ENCODE measurements at places on chromosomes 6 and 20. TPM values are rescaled to one million over a fixed set of nuclear protein-coding genes. Genes with fewer than 3 reads are reported as not detected.

ELOVL4 gene
- not detected for total RNA-seq

SPATA2 gene
- 3.9 TPM for total RNA-seq

CD40 gene
- total RNA-seq = 8.9 TPM

GTSF1L gene
- not detected for total RNA-seq

EYS gene
- total RNA-seq = 0.26 TPM

ISM1 gene
- 3.1 TPM for total RNA-seq

ENPP1 gene
- 19.2 TPM for total RNA-seq

TAAR8 gene
- not detected for total RNA-seq

GRCh38 chr6:43773050-43773979 is 3.3 kb downstream of the VEGFA start:
- peaks cover 7% of the 10 kb centered on the region for H3K36me3 ChIP-seq
- H3K27me3 ChIP-seq = no peaks in the 10 kb centered on the region
- peaks cover 71% of the 10 kb centered on the region for H3K4me1 ChIP-seq
- H3K27ac ChIP-seq = peak overlapping the region; percentile 99

DNA sequence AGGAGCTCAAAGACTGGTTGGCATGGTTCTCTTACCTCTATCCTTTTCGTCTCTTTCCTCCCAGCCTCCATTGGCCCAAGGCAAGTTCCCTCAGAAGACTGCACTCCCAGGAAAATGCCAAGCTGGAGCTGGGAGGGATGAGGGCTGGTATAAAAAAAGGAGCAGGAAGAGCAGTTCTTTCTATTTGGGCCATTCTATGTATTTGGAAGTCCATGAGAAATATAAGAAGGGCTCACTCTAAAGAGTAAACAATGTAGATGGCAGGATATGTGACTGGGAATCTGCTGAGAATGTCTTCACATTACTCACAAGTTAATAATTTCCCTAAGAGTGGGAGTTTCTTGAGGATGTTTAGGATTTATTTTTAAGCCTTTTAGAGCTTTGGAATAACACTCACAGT is 36.6 kb upstream of the ADTRP start:
- H3K27ac ChIP-seq = no peak overlapping the region
- DNase-seq = no peak
- peaks cover 11% of the 10 kb centered on the region for H3K4me1 ChIP-seq
- H3K36me3 ChIP-seq = no peaks in the 10 kb centered on the region
- no peaks in the 10 kb centered on the region for H3K27me3 ChIP-seq

- H3K27ac ChIP-seq = no peak overlapping the region
- no peaks in the 10 kb centered on the region for H3K36me3 ChIP-seq
- H3K27me3 ChIP-seq = no peaks in the 10 kb centered on the region
- no peak for DNase-seq
- H3K4me3 ChIP-seq = no peak overlapping the region
- H3K4me1 ChIP-seq = peaks cover 18% of the 10 kb centered on the region
Observed at GRCh38 chr20:48690888-48691287, 136.9 kb downstream of the PREX1 start.

- no peak overlapping the region for H3K27ac ChIP-seq
- H3K4me3 ChIP-seq = no peak overlapping the region
- no peaks in the 10 kb centered on the region for H3K36me3 ChIP-seq
- H3K27me3 ChIP-seq = no peaks in the 10 kb centered on the region
- H3K4me1 ChIP-seq = no peaks in the 10 kb centered on the region
- no peak for DNase-seq
Observed at GRCh38 chr6:82111114-82111513, 136.4 kb downstream of the IBTK start.

GRCh38 chr20:11274141-11274594 is 600.4 kb upstream of the JAG1 start:
- peak; percentile 46 for DNase-seq
- H3K4me3 ChIP-seq = no peak overlapping the region
- H3K36me3 ChIP-seq = no peaks in the 10 kb centered on the region
- H3K27ac ChIP-seq = no peak overlapping the region

DNA sequence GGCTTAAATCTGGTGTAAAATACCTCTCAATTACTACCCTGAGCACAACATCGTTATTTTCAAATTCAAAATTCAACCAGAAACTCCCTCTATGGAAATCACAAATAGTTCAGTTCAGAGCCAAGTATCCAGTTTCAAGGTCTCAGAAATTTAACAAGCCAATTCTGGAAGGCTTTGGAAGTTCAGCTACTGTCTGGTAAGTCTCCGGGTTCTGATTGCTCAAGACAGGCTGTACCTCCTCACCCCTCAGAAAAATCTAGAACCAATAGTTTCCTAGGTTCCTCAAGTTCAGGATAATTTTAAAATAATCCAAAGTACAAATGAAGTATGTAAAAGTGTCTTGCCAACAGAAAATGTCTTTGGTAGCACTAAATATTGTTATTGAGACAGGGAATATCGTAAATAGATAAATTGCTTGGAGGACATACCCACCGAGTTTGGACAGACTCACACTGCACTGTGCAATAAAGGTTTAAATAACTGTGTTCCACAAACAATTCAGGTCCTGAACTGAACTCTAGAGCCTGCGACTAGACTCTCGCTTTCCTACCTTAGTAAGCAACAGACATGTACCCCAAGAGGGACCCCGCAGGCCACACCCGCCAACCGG is 729 bp downstream of the ATG5 start:
- H3K4me1 ChIP-seq = peaks cover 17% of the 10 kb centered on the region
- peak overlapping the region; percentile 31 for H3K4me3 ChIP-seq
- peak overlapping the region; percentile 80 for H3K27ac ChIP-seq
- no peaks in the 10 kb centered on the region for H3K27me3 ChIP-seq
- H3K36me3 ChIP-seq = no peaks in the 10 kb centered on the region

DNA sequence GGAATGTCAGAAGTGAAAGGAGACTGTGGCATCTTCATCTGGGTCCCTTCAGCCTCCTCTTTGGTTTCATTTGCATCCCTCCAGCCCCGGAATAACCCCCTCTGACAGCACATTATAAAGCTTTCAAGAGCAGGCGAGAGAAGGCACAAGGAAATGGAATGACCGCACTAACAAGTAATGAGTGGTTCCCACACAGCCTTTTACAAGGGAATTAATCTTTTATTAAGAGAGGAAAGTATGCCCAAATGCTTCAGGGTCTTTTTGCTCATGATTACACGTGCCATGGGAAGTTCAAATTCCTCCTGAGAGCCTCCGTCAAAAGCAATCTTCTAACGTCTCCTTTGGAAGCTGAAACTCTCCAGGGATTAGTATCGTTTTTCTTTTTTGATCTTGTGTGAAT is 347.0 kb downstream of the BTBD3 start:
- no peaks in the 10 kb centered on the region for H3K36me3 ChIP-seq
- no peaks in the 10 kb centered on the region for H3K27me3 ChIP-seq
- no peaks in the 10 kb centered on the region for H3K4me1 ChIP-seq

GRCh38 chr6:73506246-73506645 is 14.6 kb downstream of the EEF1A1 start:
- no peak overlapping the region for H3K4me3 ChIP-seq
- no peaks in the 10 kb centered on the region for H3K27me3 ChIP-seq
- H3K27ac ChIP-seq = no peak overlapping the region
- H3K36me3 ChIP-seq = no peaks in the 10 kb centered on the region
- no peaks in the 10 kb centered on the region for H3K4me1 ChIP-seq

DNA sequence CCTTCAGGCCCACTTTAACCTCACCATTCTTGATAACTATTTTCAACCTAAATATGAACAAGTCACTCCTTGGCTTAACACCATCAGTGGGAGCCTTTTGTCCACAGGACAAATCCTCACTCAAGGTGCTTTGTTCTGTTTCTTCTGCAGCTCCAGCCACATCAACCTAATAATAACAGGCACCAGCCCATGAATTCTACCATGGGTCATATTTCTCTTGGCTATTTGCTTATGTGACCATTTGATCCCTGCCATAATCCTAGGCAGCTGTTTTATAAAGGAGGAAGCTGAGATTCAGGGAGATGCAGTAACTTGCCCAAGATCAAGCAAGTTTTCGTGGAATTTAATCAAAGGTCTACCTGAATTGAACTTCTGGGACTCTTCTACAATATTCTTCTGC is 561.3 kb downstream of the DHX35 start:
- no peaks in the 10 kb centered on the region for H3K4me1 ChIP-seq
- DNase-seq = no peak
- H3K4me3 ChIP-seq = no peak overlapping the region
- H3K36me3 ChIP-seq = no peaks in the 10 kb centered on the region

DNA sequence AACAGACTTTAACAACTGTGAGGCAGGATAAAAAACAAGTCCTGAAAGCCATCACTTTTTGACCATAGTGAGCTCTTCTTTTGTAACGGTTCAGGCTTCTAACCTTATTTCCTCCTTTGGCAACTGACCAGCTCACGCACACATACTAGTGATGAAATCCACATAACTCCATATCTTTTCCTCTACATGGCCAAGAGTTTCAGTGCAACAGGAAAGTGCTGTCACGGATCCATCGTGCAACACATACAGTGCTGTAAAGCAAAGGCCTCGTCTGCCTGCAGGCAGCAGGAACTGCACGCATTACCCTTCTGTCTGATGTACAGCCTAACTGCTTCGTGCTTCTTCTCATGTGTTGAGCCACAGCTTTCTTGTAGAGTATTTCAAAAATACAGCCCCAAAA is 108.5 kb downstream of the EPM2A start:
- no peak overlapping the region for H3K4me3 ChIP-seq
- H3K4me1 ChIP-seq = no peaks in the 10 kb centered on the region
- no peaks in the 10 kb centered on the region for H3K36me3 ChIP-seq
- H3K27ac ChIP-seq = no peak overlapping the region
- H3K27me3 ChIP-seq = no peaks in the 10 kb centered on the region
- no peak for DNase-seq

- no peak for DNase-seq
- no peak overlapping the region for H3K27ac ChIP-seq
- no peaks in the 10 kb centered on the region for H3K27me3 ChIP-seq
- H3K4me3 ChIP-seq = no peak overlapping the region
- no peaks in the 10 kb centered on the region for H3K36me3 ChIP-seq
- H3K4me1 ChIP-seq = no peaks in the 10 kb centered on the region
Observed at GRCh38 chr20:60749804-60750602, 502.1 kb upstream of the CDH4 start.

GRCh38 chr6:109513571-109514071 is 30.6 kb upstream of the ZBTB24 start:
- H3K27me3 ChIP-seq = no peaks in the 10 kb centered on the region
- no peak overlapping the region for H3K4me3 ChIP-seq
- H3K36me3 ChIP-seq = no peaks in the 10 kb centered on the region
- H3K27ac ChIP-seq = no peak overlapping the region
- DNase-seq = no peak
- no peaks in the 10 kb centered on the region for H3K4me1 ChIP-seq
